ENCODE measurements at places on chromosomes 5 and 9.

DNA sequence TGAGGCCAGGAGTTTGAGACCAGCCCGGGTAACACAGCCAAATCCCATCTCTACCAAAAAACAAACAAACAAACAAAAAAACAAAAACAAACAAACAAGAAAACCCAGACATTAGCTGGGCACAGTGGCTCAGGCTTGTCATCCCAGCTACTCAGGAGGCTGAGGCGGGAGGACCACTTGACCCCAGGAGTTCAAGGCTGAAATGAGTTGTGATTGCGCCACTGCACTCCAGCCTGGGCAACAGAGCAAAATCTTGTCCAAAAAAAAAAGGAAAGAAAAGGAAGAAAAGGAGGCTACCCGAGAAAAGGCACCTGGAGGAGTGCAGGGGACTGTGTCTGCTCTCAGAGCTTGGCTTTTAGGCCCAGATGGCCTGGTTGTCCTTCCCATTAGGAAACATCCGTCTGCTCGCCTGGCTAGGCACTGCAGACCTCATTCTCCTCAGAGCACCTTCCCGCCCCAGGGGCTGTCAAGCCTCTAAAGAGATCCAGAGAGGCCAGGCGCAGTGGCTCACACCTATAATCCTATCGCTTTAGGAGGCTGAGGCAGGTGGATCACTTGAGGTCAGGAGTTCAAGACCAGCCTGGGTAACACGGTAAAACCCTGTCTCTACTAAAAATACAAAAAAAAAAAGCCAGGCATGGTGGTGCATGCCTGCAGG, 185.3 kb upstream of the IER5L start:
- no peak overlapping the region for H3K27ac ChIP-seq
- H3K27me3 ChIP-seq = no peaks in the 10 kb centered on the region
- no peak for DNase-seq
- no peaks in the 10 kb centered on the region for H3K4me1 ChIP-seq

DNA sequence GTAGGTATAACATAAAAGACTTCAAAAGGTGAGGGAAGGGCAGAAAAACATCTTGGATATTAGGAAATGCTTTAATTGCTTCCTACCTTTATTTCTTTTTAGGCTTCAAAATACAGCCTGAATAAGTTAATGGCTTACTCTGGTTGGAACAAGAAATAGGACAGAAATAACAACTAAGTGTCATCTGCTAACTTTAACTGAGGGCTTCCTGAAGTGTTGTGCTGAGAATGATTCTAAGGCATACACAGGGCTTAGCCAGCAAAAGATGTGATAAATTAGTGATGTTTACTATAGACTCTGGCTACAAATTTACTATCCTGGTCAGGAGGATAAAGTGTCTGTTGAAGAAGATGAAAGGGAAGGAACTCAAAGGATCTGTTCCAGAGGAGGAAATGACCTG, 34.2 kb downstream of the ABHD17B start:
- H3K4me3 ChIP-seq = no peak overlapping the region
- peaks cover 19% of the 10 kb centered on the region for H3K4me1 ChIP-seq
- DNase-seq = no peak
- no peaks in the 10 kb centered on the region for H3K27me3 ChIP-seq

DNA sequence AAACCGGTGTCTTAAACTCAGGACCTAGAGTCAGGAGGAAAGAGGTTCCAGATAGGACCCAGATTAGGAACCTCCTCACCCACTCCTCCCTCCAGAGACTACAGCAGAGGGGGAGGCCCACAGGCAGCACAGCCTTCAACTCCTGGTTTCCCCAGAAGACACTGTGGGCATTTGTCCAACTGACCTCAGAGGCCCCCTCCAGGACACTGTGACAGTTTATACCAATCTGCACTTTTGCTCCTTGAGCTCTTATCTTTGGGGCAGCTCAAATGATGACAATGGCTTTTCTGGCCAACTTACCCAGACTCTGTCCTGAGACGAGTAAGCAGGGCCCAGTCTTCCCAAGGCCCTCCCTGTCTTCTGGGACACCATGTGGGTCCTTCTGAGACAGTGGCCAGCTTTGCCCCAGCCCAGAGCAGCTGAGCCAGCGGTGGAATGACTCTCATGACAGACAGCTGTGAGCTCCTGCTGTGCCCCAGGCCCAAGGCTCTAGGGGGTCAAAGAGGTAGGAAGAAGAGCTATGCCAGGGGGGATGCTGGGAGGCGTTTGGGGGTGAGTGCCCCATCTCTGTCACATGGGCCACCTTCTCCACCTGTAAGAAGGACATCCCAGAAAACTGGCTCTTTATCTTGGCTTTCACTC, 14.3 kb downstream of the OR2V2 start:
- no peak for DNase-seq
- H3K4me1 ChIP-seq = peaks cover 22% of the 10 kb centered on the region

DNA sequence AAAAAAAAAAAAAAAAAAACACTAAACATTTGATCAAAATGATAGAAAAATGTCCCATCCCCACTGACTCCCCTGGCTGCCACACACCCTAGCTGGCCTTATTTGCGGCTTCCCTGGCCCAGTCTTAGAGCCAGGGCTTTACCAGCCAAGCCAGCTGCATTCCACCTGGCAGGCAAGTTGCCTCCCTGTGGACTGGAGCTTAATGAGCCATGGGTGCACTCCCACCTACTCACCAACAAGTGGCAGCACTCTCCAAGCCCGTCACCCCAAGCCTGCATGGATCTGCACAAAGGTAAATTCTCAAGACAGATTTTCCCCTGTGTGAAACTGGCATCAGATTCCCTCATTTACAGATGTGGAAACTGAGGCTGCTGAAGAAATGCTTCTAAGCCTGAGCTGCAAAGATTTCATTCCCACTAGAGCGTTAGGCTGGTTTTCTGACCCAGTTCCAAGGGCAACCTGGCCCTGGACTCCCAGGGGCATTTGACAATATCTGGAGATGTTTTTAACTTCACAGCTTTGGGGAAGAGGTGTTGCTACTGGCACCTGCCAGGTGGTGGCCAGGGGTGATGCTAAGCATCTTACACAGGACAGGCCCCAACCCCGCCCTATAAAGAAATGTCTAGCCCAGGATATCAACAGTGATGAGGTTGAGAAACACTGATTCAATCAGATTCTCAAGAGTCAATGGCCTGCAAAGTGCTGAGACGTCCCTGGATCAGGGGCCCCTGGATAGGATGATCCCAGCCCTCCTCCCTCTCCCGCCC, 21.9 kb upstream of the VDAC1 start:
- no peak overlapping the region for H3K27ac ChIP-seq
- H3K4me3 ChIP-seq = no peak overlapping the region
- H3K27me3 ChIP-seq = no peaks in the 10 kb centered on the region

GRCh38 chr5:67366276-67366675, 169.7 kb upstream of the CD180 start:
- H3K27ac ChIP-seq = no peak overlapping the region
- H3K4me3 ChIP-seq = no peak overlapping the region
- DNase-seq = no peak

DNA sequence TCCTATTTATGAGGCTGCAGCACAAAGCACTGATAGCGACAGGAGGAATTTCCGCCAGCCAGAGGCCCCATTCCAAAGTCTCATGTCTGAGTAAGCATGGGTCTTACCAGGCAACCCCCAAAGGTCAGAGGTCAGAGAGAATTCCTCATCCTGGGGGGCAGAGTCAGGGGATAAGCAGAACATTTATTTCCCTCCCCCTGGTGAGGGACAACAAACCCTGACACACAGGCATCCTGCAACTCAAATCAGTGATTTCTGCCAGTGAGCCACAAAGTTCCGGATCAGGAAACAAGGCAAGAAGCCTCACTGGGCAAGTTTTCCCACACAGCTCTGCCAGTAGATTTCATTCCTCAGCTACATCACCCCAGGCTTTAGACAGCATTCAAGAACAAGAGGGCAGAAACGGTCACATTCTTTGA, 37.0 kb downstream of the ADAMTS12 start:
- peaks cover 28% of the 10 kb centered on the region for H3K4me1 ChIP-seq
- H3K27ac ChIP-seq = peak overlapping the region; percentile 3
- no peak for DNase-seq
- no peaks in the 10 kb centered on the region for H3K36me3 ChIP-seq
- no peak overlapping the region for H3K4me3 ChIP-seq
- peaks cover 15% of the 10 kb centered on the region for H3K27me3 ChIP-seq

DNA sequence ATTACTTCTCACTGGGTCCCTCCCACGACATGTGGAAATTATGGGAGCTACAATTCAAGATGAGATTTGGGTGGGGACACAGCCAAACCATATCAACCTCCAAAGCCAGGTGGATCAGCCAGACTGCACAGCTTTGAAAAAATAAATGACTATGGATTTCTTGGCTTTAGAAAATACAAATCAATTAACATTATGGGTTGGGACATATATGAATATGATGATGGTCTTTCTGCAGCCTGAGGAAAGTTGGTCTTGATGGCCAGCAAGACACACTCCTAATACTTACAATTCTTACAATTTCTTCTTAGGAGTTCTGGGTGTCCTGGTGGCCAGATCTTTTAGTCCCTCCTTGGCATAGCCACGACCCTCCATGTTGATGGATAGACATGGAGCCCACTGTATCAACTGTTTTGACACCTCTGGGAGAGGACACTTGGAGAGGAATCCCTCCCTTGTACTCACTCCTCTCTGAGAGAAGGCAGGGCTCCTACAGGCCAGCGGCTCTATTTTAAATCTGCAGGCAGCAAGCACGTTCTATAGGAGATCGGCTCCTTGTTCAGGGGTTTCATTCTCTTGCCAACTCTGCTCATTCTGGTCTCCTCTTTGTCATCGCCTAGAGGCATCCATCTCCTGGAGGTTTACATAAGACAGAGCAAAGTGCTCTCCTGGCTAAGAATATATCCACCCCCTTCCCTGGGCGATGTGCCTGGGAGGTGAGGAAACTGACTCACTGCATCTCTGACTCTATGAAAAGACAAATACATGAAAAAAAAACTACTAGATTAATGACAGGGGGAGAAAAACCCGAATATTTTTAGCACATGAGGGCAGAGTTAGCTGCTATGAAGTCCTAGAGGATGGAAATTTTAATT, 145.9 kb downstream of the CARTPT start:
- H3K27me3 ChIP-seq = no peaks in the 10 kb centered on the region
- peaks cover 5% of the 10 kb centered on the region for H3K4me1 ChIP-seq
- H3K4me3 ChIP-seq = no peak overlapping the region
- no peak for DNase-seq
- H3K36me3 ChIP-seq = no peaks in the 10 kb centered on the region

DNA sequence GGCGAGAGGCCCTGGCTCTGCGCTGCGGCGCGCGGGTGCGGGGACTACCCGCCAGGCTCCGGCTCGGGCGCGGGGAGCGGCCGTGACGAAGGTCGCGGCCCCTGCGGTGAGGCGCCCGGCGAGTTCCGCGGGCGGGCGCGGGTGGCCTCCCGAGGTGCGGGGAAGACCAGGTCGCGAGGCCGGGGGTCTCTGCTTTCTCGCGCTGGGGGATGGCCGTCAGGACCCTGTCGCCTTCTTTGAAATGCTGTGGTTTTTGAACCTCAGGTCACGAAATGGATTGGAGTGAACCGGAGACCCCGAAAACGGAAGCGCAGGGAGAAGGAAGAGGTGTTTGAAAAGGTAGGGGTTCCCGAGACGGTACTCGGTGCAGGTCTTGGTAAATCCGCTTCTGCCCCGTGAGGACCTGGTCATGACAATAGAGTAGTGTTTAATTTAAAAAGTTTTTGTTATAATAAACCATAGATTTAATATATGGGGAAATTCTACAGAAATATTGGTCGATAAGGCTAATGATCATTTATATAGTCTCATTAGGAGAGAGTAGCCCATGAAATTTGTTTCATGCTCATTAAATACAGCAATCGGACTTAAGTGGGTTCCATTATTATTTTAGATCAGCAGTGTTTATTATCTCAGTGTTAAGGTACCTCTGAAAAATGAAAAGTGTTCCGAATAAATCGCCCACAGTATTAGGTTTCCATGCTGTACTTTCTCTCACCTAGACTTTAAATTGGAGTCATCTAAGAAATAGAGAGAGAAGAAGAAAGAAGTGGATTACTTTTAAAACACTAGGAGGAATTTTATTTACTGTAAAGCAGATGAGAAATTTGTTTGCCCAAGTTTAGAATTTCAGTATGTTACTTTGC, 279.0 kb downstream of the AOPEP start:
- peaks cover 13% of the 10 kb centered on the region for H3K36me3 ChIP-seq
- H3K27ac ChIP-seq = peak overlapping the region; percentile 99
- H3K4me3 ChIP-seq = peak overlapping the region; percentile 85
- no peaks in the 10 kb centered on the region for H3K27me3 ChIP-seq

DNA sequence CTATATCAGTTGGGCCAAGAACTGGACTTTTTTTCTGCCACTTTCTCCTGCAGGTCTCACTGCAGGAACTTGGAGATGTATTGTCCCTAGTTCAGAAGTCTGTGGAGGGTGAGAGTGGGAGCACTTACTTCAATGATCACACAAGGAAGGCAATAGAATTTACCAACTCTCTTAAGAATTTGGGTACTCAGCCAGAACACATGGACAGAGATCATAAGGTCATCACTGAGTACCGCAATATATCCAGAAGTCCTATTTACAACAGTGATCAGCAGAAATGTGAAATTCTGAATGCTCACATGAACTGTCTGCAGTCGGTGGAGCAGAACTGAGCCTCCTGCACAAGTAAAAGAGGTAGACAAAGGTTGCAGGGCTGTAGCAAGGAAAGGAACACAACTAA, 101.0 kb downstream of the FAM114A2 start:
- no peaks in the 10 kb centered on the region for H3K36me3 ChIP-seq
- DNase-seq = no peak
- H3K27ac ChIP-seq = no peak overlapping the region
- H3K27me3 ChIP-seq = no peaks in the 10 kb centered on the region
- no peak overlapping the region for H3K4me3 ChIP-seq

GRCh38 chr5:17343675-17344074, 126.2 kb downstream of the BASP1 start:
- H3K4me1 ChIP-seq = no peaks in the 10 kb centered on the region
- H3K27ac ChIP-seq = no peak overlapping the region
- H3K27me3 ChIP-seq = no peaks in the 10 kb centered on the region
- DNase-seq = no peak
- H3K36me3 ChIP-seq = no peaks in the 10 kb centered on the region

DNA sequence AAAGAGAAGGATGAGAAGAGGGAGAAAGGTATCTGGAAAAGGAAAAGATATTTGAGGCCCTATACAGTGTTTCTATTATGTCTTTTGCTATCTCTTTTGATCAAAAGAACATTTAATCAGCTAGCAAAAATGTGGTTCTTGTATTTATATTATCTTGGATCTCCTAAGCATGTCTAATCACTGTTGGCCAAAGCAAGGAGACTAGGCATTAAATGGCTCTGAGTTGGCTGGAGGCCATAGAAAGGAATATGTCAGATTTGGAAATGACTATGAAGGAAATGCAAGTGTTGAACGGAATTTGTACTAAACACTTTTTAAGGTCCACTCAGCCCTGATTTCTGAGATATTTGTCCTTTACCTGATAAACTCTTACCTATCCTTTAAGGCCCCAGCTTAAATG, 22.4 kb upstream of the THG1L start:
- no peaks in the 10 kb centered on the region for H3K36me3 ChIP-seq
- H3K27me3 ChIP-seq = no peaks in the 10 kb centered on the region
- no peak for DNase-seq

DNA sequence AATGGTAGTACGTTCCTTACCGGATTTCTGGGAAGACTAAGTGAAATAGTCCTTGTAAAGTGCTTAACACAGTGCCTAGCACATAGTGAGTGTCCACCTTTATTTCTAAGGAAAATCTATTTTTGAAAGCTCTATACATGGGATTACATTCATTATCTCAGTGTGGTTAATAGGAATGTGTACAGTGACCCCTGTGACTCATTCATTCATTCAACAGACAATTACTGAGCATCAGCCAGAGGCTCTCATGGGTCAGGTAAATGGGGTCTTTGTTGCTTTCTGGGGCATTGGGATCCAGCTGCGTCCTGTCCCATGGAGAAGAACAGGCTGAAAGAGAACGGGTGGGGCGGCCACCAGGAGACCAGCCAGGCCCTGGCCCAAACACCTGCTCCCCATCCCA, 226.2 kb upstream of the TBC1D2 start:
- H3K27me3 ChIP-seq = peaks cover 9% of the 10 kb centered on the region
- H3K4me3 ChIP-seq = no peak overlapping the region
- H3K27ac ChIP-seq = no peak overlapping the region
- peaks cover 12% of the 10 kb centered on the region for H3K4me1 ChIP-seq
- H3K36me3 ChIP-seq = no peaks in the 10 kb centered on the region

Data from left ventricle myocardium inferior (tissue), 1 donor.